ENCODE measurements at places on chromosomes 11 and 22.

DNA sequence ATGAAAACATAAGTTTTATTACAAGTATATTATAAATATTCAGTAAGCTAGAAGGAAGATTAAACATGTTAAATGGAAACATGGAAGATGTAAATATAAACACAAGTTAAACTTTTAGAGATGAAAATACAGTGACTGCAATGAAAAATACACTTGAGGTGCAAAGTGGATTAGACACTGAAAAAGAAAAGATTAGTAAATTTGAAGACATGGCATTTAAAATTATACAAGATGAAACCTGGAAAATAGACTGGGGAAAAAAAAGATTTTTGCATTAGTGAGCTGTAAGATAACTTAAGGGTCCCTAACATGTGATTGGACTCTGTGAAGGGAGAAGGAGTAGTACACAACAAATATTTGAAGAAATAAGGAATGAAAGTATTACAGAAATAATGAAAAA, 33.3 kb downstream of the ELP4 start:
- no peak for DNase-seq

DNA sequence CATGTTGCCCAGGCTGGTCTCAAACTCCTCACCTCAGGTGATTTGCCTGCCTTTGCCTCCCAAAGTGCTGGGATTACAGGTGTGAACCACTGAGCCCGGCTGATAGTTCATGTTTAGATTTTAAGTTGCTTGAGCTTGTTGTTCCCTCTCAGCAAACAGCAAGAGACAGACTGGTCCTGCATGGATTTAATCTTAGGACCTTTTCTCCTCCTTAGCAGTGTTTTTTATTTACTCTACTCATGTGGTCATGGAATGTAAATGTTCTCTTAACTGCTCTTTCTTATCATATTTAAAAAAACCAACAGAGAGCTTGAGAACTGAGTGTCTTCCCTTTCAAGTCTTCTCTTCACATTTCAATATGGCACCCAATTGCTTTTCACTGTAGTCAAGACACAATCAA, 22.7 kb upstream of the PRDM10 start:
- no peak for DNase-seq

- no peak for DNase-seq
Observed at GRCh38 chr11:83008581-83008923, 63.1 kb downstream of the RAB30 start.

GRCh38 chr22:38871360-38872171, 450 bp downstream of the CBX6 start:
- DNase-seq: peak; percentile 75

DNA sequence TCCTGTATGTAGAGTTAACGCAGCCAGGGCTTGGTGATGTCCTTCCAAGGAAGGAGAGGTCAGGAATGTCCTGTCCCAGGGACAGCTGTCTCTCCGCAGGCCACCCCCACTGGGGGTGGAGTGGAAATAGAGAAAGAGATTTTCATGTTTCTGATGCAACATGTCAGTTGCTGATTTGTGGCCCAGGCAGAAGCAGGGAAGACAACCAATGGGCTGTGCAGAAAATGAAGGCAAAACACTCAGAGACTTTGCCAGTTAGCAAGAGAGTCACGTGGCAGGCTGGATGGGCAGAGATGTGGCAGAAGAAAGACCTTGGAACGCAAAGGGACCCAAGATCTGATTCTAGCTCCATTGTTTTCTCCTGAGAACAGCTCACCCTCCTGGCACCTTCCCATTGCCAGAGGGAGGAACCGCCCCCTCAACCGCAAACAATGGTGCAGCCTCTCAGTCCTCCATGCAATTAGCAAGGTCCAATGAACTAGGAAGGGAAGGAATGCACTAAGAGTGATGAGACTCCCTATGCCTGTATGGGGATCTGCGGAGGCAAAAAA, 71.0 kb downstream of the SYN3 start:
- DNase-seq: no peak

DNA sequence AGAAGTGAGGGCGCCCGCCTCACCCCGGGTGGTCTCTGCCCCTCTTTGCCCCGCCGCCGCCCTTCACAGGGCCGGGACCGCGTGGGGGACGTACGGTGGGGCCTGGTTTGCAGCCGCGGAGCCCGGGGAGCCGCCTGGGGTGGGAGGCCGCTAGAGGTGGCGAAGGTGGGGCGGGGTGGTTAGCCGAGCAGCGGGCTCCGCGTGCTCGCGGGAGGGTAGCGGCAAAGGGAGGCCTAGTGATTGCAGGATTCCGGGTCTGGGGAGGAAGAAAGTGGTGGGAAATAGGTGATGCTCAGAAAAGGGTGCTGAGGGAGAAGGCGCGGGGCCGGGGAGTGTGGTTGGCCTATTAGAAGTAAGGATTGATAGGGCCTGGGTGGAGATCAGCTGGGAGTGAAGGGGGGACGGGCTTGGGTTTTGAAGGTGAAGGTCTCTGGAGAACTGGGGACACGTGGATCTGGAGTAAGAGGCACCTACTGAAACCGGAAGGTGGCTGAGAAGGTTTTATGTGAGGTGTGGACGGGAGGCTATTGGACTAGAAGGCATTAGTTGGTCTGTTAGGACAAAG, 571 bp downstream of the FAR1 start:
- peak; percentile 77 for DNase-seq

DNA sequence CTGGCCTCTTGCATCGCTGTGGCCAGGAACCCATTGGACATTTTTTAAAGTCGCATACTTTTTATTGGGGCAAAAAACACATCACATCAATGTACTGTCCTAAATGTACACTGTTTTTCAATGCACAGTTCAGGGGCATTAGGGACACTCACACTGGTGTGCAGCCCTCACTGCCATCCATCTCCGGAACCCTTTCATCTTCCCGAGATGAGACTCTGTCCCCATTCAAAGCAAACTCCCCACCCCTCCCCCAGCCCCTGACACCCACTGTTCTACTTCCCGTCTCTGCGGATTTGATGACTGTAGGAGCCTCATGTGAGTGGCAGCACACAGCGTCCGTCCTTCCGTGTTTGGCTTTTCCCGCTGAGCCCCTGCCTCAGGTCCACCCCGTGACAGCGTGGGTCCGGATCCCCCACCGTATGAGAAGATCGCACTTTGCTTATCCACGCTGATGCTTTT, 41.8 kb upstream of the TH start:
- DNase-seq: peak; percentile 62

DNA sequence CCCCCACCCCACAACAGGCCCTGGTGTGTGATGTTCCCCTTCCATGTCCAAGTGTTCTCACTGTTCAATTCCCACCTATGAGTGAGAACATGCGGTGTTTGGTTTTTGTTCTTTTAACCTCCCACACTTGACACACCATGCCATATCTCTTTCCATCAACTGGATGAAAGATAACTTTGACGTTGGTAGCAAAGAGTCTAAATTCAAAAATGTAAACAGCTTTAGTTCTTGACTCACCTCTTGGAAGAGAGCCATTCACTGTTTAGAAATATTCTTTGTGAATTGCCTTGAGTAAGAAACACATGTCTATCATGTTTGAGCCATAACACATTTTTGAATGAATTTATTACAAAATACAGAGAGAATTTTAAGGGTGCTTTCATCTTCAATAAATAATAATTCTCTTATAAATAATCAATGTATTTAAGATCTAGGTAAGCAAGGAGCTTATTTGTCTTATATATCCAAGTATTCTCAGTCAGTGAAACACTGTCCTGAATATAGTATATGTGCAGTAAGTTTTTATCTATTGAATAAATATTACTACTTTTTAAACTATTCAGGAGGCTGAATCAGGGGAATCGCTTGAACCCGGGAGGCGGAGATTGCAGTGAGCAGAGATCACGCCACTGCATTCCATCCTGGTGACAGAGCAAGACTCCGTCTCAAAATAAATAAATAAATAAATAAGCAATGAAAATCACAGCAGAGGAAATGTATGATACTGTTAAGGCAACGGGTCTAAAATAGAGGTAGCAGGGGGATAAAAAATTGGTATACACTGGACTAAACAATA, 6.7 kb downstream of the CARD18 start:
- DNase-seq: no peak

GRCh38 chr11:65032216-65032615, 5.0 kb downstream of the SNX15 start:
- no peak for DNase-seq

DNA sequence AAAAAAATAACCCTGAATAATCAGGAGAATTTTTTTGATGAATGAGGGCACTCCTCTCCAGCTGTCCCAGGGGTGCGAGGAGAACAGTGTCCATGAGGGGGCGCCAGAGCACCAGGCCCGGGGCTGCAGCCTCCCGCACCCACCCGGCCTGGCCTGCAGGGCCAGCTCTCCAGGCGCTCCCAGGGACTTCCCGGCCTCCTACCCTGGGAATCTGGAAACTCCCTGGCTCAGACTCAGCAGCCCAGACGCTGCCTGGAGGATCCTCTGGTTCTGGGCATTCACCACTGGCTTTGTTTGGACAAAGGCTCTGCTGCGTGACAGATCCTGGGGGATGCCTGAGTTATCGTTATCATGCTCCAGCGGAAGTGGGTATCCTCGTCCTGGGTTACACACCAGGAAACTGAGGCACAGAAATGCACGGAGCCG, 31.0 kb downstream of the MCM5 start:
- DNase-seq: peak; percentile 84

DNA sequence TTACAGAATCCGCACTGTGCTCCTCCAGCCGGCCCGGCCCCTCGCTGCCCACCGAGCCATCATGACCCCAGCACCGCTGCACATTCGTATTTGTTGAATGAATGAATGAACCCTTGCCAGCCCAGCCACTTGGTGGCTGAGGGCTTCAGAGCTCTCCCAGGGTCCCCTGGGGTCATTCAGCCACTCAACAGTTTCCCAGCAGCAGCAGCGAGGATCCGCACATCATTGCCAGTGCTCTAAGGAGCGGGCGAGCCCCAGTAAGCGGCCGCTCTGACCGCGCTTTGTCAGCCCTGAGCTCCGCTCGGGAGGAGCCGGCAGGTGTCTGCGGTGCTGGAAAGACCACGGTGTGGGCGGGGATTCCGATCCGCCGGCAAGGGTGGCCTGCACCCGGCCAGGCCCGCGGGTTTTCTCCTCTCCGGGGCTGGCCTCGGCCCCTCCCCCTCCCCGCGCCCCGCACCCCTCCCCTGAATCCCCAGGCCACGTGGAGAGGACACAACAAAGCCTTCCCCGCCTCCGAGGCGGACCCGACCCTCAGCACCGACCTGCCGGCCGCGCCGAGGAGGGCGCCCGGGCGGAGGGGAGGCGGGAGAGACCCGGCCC, 563 bp downstream of the BID start:
- DNase-seq: no peak

GRCh38 chr11:17277024-17277584, 565 bp downstream of the NUCB2 start:
- peak; percentile 83 for DNase-seq

DNA sequence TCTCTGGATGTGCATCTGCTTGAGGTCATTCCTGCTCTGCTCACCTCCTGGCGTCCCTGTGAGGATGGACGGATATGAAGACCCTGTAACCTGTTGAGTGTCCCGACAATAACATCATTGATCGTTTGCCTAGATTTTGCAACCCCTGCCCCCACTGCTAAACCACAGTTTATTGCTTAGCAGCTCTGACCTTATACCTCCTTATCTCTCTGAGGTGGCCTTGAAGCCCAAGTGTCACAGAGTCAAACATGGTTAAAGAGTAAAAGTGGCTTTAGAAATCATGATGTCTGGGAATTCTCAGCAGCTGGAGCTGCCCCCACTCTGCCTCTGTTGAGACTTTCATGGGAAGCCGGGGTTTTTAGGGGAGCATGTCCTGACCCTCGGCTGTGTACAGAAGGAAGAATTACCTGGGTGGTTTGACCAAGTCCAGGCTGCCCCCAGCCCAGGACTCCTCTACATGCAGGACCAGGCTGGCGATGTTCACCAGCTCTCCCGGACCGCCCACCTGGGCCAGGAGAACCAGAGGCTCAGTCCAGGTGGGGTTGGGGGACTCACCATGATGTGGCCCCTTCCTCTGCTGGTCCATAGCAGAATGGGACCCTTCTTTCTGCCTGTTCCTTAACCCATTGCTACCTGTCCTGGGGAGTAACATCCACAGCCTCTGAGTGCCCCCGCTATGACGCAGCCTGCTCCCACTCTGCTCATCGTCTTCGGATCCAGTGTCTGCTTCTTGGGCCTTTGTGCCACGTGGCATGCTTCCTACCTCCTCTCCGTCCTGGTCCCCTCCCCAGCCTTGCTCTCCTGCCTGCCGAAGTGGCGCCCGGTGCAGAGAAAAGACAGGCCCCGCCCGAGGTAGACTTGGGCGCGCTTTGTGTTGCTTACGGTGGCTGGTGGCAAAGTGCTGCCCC, 33.4 kb upstream of the FTH1 start:
- DNase-seq: no peak

DNA sequence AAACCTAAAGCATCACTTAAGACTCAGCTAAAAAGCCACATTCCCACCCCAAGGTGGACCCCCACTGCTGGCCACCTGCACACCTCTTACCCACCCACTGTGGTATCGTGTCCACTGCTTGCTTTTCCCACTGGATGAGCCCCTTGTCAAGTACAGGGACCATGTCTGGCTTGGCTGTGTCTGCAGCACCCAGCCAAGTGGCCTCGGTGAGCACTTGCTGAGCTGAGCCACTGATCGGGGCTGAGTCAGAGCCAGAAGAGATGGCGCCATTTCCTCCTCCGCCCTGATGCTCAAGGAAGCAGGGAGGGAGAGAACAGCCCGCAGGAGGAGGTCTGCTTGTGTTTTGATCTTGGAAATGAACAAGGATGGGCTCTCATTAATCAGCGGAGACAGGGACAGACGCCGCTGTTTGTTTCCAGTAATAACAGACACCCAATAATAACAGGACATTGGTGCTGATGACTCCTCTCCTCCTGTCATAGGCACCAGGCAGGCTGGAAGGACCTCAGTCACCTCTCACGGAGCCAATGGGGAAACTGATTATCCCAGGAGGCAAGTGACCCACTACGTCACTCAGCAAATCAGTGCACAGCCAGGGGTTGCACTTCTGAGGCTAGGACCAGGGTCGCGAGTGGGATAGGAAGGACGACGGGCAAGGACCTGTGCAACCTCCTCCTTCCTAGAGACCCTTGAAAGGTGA, 85.2 kb upstream of the RTL6 start:
- peak; percentile 46 for DNase-seq

- DNase-seq: no peak
Observed at GRCh38 chr11:1896923-1897322, 5.2 kb upstream of the PRR33 start.

- no peak for DNase-seq
Observed at GRCh38 chr22:31695423-31695822, 33.4 kb upstream of the PISD start.

- no peak for DNase-seq
Observed at GRCh38 chr22:46595545-46595944, 24.6 kb upstream of the GRAMD4 start.

- no peak for DNase-seq
Observed at GRCh38 chr11:32847511-32847910, 17.8 kb downstream of the PRRG4 start.

- DNase-seq: peak; percentile 71
Observed at GRCh38 chr11:114275280-114275679, 20.9 kb upstream of the NNMT start.

DNA sequence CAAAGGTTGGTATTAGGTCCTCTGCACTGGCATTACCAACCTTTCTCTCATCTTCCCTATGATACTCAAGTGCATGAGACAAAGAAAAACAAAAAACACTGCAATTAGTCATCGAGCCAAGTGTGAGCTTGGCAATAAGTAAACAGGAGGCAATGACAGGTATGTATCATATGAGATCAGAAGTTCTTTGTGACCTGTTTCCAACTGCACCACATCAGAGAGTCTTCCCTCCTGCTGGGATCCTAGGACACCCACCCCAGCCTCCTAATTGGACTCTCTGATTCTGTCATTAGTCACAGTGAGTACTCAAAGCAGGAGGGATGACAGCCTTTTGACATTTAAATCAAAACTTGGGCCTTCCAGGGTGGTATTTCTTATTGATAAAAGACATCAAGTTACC, 7.8 kb upstream of the JAML start:
- no peak for DNase-seq

- DNase-seq: peak; percentile 75
Observed at GRCh38 chr11:64339754-64340408, at the start of gene CCDC88B. Gene CCDC88B (plus strand): TSS chr11:64340204. CDS start chr11:64340267, 63 bp downstream.
